ENCODE measurements at places on chromosomes 3 and 15.

GRCh38 chr3:153166206-153166605 is 4.2 kb downstream of the RAP2B start:
- DNase-seq: peak; percentile 22

DNA sequence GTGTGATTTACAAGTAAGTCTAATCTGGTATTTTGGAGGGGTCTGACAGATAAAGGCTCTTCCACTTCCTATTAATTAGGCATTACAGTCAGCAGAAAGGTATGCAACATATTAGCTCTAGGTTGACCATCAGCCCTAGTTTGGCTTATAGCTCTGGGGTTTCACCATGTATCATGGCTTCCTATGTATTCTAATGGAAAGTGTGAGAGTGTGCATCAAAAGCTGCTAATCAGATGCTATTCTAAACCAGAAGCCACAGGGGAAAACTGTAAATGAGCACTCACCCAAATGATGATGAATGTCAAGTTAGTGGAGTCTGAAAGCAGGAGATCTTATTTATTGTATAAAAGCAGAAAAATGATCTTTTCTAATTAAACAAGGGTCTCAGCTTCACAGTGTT is 149.2 kb upstream of the MITF start:
- DNase-seq: no peak

- DNase-seq: no peak
Observed at GRCh38 chr15:79212589-79213157, 69.8 kb upstream of the ANKRD34C start.

DNA sequence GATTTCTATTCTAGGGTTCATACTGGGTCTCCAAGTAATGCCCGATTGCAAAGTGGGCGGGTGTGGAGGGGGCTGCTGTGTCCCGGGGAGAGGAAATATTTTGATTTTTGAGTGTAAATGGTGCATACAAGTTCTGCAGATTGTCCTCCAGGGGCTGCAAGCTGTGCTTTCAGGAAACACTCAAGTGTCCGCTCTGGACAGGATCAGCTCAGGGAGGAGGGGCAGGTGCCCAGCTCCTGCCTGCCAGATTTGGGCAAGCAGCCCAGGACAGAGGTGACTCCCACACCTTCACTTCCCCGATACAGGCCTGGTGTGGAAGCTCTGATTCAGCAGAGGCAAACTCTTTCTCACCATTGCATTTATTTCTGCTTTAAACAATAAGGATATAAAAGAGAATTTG is 142.7 kb downstream of the ALDH1A2 start:
- no peak for DNase-seq

DNA sequence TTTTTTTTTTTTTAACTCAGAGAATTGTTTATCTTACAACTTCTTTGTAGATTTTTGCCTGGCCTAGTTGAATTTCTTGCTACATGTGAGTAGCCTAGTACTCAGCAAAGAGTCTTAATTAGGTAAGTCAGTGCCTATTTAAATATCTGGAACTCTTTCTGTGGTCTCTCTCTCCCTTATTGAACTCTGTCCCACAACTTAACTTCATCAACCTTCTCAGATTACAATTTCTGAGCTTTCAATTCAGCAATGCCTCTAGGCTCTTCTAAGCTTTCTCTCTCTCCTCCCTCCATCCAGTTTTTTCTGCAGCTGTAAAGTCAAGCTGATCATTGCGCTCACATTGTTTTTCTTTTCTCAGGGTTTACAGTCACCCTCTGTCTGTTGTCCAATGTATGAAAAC is 517.6 kb upstream of the ROBO1 start:
- no peak for DNase-seq

GRCh38 chr15:39728845-39729244 is 53.8 kb downstream of the FSIP1 start:
- no peak for DNase-seq

DNA sequence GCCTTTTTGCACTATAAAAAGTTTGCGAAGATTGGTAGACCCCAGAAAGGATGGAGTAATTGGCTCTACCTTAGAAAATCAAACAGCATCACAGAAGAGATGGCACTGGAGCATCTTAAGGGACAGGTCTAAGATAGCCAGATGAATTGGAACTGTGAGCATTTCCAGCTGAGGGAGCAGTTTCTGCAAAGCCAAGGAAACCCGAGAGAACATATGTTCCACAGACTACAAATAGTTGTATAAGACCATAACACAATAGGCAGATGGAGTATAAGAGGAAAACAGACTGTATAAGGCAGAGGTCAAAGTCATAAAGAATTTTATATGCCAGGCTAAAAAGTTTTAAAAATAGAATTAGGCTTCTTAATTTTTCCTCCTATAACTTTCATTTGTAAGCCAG is 46.0 kb downstream of the TSC22D2 start:
- no peak for DNase-seq

GRCh38 chr15:60077581-60078359 is 73.7 kb downstream of the FOXB1 start:
- DNase-seq: no peak

- DNase-seq: no peak
Observed at GRCh38 chr3:46024131-46024530, 3.2 kb downstream of the XCR1 start.

DNA sequence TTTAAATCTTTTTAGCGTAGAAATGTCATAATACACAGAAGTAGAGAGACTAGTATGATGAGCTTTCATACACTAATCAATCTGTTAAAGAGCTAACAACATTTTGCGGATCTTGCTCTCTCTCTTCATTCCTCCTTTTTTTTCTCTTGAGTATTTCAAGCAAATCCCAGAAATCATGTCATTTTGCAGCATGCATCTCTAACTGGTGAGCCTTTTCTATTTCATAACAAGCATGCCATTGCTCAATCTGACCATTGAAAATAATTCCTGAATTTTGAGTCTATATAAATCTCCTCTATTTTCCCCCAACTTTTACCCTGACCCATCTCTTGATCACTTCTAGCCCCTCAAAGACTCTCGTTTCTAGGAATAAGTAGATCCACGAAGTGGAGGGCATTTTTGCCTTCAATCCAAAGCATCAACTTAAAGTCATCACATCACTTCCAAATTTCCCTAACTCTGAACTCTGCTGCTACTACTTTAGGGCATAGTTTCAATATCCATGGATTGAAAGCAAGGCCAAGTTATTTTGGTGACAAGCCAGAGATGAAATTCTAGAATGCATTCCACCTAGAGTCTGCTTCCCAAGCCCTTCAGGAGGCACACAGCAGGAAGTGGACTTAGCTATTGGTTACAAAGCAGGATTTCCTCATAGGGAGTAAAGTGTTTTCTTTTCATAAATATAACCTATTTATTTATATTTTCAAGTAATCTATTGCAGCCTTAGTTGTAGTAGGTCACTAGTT is 253.5 kb upstream of the ZPLD1 start:
- no peak for DNase-seq

DNA sequence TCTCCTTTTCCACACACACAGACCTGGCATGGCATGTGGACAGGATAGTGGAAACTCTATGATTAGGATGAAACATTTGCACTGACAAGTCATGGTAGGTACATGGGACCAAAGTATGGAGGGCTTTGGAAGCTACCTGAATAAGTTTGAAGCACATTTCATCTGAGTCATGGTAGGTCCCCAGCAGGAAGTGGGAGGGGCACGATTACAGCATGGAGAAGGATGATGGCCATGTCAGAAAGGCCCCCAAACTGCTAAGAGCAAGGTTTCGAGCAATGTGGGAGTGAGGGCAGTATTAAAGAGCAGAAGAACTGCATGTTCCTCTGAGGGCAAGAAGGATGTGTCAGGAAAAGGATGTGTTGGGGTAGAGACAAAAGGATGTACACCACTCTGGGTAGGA is 51.5 kb upstream of the CSTA start:
- no peak for DNase-seq

DNA sequence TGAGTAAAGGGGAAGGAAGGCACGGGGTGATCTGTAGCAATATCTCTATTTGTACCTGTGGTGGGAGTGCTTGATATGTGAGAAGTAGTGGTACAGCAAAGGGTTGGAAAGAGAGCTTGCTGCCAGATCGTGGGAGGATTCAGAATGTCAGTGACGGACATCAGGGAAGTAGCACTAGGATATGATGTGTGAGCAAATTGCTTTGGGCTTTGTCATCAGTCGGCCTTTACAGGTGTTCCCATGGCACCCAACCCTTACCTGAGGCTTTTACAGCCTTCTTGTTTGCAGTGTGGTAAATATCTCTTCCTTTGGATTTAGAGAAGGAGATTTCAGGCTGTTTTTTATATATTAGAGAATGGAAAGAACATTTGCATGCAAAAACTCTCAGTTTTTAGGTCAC is 29.8 kb downstream of the IL1RAP start:
- no peak for DNase-seq

DNA sequence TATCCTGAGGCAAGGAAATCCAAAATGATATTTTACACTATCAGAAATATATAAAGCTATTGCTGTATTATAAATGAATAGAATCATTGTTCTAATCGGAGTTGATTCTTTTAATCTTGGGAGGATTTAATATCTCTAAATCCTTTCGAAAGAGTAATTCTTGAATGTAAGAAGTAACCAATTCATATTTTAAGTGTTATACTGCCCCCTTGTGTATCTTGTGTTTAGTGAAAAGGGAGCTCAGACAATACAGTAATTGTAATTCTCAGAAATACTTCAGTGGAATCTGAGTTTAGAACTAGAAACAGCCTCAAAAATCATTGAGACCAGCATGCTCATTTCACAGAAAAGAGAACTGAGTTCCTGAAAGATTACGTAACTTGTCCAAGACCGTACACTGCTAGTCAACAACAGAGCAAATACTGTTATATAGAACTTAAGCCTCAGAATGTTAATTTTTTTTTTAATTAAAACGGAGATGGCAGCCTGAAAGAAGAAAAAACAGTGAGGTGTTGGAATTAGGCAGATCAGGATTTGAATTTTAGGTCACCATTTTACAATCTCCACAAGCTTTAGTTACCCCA is 42.9 kb downstream of the PLCH1 start:
- no peak for DNase-seq

- no peak for DNase-seq
Observed at GRCh38 chr3:40128166-40128565, 181.3 kb upstream of the EIF1B start.

DNA sequence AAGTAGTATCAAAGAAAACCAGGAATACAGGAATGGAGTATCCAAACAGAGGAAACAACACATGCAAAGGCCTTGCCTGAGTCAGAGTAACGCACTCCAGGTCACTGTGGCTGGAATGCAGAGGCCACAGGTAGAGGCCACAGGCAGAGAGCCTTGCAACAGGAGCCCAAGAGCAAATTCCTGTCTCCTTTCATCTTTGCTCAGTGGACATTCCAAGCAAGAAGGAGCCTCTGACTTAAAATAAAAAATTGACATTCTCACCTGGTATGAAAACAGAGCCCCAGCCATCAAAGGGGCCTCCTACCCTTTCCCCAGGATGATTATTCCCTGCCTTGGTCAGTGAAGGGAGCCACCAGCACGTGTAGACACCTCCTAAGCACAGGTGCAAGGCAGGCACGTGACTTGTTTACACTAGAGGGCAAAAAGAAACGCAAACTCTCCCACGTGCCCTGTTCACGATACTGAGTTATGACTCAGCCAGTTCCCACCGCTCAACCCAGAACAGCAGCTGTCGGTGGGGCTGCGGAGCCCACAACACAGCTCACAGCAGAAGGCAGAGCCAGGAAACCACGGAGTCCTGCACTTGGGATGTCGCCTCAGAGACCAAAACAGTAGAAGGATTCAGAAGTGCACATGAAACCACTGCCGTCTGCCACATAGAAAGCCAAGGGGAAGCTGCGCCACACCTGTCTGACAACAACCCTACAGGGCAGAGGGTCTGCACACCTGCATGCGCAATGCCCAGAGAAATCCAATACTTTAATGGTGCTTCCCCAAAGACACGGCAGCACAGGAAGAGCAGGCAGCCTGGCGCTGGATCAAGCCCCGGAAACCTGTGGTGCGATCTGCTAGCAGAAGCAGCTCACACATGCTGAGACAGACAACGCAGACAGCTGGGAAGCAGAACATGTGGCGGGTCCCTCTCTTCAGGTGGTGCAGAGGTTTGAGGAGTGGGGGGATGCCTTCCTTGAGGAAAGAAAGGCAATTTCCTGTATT is 52.1 kb downstream of the ITGB5 start:
- DNase-seq: peak; percentile 21

GRCh38 chr15:84783493-84784251 is 33.5 kb upstream of the ALPK3 start:
- no peak for DNase-seq

GRCh38 chr15:68790910-68791309 is 29.8 kb downstream of the ANP32A start:
- no peak for DNase-seq

DNA sequence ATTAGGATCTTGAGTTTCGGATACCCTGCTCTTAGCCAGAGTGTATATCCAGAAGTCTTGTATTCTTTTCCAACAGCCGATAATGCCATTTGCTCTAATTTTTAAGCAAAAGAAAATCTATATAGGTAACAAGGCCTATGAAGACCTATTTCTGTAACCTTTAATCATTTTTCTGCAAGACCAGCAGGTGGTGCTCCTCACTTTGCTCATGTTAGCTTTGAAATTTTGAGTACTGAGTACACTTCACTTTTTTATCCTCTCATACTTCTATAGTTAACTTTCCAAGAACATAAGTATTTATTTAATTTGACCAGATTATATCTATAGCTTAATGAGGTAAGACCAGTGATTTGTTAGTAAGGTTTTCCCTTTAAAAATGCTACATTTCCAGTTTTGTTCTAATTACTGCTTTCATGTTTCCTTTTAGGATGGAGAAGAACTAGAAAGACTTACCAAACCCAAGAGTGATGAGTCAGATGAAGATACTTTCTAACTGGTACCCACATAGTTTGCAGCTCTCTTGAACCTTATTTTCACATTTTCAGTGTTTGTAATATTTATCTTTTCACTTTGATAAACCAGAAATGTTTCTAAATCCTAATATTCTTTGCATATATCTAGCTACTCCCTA is 20.5 kb downstream of the SLC35A5 start:
- DNase-seq: peak; percentile 15

- DNase-seq: no peak
Observed at GRCh38 chr3:72523429-72524151, 324.7 kb downstream of the SHQ1 start.

DNA sequence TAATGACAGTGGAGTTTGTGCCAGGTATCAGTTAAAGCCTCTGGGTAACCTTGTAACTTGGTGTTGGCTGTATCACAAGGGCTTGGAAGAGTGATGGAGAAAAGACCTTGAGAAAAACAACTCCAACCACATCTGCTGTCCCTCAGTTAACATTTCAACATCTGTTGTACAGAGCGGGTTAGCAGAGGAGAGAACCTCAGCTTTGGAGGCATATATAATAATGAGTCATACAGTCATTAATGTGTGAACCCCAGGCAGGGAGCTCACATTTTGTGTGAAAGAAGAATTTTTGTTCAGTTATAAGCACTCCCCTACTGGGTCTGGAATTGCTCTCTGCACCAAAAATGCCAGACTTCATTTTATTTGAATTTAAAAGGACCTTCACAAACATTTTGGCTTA is 439.5 kb downstream of the PDCD6IP start:
- no peak for DNase-seq

All from activated CD4-positive, alpha-beta T cell treated with anti-CD3 and anti-CD28 coated beads, Interleukin-2, amount 50 U/mL, for 1 hour (primary cell).